Amygdala (tissue), 56 donors: ENCODE measurements at places on chromosomes 5 and 9.

DNA sequence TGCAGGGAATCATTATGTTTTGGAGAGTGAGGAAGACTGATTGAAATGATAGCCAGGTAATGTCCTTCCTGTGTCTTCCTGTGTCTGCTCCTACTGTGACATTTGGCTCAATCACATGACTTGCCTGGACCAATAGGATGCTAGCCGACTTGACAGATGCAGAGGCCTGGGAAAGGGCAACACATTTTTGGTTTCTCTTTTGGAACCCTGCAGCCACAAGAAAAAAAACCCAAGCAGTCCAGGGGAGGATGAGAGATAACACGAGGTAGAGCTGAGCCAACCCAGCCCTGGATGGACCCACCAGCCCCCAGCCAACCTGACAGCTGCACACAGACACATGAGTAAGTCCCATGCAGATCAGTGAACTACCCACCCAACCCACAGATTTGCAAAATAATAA, 256.1 kb upstream of the SMARCA2 start:
- no peak for DNase-seq

GRCh38 chr5:82719368-82719767, 357.8 kb downstream of the TMEM167A start:
- no peak for DNase-seq

DNA sequence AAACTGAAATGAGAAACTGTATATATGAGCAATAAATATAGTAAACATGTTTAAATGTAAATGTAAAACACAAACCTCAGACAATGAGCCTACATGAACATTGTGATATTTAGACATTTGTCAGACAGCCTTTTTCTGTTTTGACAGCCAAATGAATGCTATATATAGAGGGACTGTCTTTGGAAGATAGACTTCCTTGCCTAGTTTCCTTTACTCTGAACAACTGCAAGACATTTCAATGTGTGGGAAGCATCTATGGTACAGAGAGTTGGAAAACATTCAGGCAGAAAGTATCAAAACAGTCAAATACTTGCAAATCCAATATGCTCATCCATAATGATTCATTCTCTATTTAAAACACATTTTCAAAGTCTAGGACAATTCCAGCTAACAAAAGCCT, 31.7 kb upstream of the TUSC1 start:
- no peak for DNase-seq

DNA sequence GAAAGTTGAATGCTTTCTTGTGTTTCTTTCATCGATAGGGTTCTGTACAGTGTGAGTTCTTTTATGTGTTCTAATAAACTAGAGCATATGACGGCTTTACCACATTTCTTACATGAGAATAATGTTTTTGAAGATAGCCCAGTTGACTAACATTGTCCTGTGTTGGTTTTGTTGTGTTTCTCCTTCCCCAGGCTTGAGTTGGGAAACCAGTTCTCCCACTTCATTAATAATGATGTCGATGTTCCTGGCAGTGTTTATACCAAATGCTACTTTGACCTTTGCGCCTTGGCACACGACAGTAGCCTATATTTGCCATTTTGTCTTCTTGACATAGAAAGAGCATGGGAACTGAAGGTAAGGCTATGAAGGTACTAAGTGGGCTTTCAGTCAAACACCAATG, 14.4 kb upstream of the ZNF782 start:
- DNase-seq: no peak

GRCh38 chr9:2138646-2139045, 123.5 kb downstream of the SMARCA2 start:
- no peak for DNase-seq

DNA sequence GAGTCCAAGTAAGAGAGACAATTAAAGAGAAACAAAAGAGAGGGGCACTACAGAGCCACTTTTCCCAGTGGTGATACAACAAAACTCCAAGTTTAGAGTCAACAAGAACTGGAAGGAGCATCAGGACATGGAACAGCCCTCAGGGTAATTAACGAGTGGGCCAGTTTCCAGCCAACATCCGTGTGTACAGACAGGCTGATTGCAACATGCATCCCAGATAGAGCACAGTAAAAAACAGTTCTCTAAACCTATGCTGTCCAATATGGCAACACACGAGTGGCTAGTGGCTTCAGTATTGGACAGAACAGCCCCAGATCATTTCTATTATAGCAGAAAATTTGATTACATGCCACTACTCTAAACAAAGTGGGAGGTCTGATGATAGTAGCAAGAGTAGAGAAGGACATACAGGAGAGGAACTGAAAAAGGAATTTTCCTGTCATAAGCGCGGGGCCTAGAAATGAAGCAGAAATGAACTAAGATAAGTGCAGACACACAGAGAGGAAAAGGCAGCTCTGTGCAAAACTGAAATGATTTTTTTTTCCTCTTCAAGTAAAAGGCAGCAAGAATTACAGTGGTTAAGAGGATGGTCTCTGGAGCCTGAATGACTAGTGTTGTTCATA, 175.6 kb upstream of the CCNG1 start:
- DNase-seq: no peak

GRCh38 chr9:81069038-81069795, 620.1 kb downstream of the TLE1 start:
- no peak for DNase-seq

GRCh38 chr9:137416563-137417151, 6.3 kb downstream of the EXD3 start:
- no peak for DNase-seq

- no peak for DNase-seq
These were observed 13.1 kb downstream of the TMOD1 start for GRCh38 chr9:97514531-97514930.

GRCh38 chr9:114662081-114662989, 4.7 kb upstream of the TEX53 start:
- peak; percentile 52 for DNase-seq

DNA sequence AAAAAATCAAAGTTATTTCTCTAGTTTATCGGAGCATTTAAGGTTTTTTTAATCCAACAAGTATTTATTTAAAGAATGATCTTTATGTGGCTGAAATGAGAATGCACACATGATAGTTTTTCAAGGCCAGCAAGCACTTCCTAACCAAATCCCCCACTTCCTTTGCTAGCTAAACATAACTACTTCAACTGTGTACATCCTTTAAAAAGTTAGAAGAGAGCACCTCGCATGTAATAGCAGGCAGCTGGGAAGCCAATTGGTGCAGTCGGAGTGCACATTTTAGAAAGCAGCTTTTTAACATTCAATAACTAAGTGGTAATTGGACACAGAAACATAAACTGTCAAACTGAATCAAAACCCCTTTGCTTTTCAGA, 245.7 kb downstream of the BNC2 start:
- DNase-seq: no peak

DNA sequence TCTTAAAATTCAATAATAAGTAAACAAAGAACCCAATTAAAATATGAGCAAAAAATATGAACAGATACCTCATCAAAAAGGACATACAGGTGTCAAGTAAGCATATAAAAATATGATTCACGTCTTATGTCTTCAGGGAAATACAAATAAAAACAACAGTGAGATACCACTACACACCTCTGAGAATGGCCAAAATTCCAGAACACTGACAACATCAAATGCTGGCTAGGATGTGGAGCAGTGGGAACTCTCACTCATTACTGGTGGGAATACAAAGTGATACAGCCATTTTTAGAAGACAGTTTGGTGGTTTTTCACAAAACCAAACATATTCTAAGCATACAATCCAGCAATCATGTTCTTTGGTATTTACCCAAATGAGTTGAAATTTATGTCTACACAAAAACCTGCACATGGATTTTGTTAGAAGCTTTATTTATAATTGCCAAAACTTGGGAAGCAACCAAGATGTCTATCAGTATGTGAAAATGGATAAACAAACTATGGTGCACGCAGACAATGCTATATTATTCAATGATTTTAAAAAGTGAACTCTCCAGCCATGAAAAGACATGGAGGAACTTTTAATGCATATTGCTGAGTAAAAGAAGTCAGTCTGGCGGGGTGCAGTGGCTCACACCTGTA, 252.3 kb downstream of the NR3C1 start:
- no peak for DNase-seq
